ENCODE measurements at places on chromosomes 13 and 19.

- DNase-seq: no peak
Observed at GRCh38 chr13:42984691-42985090, 7.3 kb downstream of the EPSTI1 start.

DNA sequence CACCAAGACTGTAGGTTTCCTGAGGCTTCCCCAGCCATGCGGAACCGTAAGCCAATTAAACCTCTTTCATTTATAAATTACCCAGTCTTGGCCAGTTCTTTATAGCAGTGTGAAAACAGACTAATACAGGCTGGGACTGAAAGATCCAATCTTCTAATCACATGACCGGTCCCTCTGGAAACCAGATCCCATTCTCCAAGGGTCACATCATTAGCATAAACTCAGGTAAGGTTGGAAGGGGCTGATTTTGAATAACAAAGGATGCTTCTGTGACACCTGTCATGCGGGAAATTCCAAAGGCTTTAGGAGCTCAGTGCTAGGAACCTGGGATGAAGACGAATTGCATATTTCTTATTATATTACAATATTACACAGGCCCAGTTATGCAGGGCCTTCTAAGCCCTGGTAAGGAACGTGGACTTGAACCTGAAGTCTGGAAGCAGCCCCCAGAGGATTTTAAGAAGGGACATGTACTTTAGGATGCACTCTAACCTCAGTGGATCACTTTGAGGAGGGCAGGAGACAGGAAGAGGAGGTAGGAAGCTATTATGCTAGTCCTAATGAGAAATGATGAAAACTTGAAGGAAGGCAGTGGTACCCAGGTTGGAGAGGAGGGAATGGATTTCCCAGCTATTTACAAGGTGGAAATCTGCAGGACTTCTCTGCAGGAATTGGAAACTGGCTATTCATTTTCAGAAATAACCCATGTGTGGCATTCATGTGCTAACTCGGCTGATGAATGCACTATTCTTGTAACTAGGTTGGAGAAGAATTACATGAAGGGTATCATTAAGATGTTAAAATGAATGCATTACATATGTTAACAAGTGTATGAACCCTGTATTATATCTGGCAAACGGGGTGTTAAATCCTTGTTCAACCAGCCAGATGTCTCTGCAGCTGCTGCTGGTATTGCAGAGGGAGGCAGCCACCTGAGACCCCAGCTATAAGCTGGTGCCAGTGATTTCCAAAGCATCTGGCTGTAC is 19.3 kb downstream of the TNFSF11 start:
- no peak for DNase-seq

DNA sequence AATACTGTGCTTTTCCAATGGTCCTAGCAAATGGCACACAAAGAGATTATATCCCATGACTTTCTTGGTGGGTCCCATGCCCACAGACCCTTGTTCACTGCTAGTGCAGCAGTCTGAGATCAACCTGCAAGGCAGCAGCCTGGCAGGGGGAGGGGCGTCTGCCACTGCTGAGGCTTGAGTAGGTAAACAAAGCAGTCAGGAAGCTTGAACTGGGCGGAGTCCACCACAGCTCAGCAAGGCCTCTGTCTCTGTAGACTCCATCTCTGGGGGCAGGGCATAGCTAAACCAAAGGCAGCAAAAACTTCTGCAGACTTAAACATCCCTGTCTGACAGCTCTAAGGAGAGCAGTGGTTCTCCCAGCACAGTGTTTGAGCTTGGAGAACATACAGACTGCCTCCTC is 82.9 kb downstream of the ZNF737 start:
- DNase-seq: no peak

DNA sequence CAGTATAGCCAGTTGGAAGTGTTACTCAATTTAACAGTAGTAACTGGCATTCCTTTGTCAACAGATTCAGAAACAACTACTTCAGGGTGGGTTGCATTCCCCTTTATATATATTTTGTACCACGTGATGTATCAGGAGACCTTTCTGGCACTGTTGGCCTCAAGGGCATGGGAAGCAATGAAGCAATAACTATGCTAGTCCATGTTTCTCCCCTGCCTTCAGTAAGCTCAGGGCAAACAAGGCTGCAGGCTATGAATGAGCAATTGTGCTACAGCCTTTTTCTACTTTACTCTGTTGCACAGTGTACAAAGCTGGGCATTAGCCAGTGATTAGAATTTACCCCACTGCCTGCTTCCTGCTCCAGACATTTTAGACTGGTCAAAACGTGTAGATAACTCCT is 348.8 kb downstream of the GPC5 start:
- DNase-seq: no peak

- DNase-seq: no peak
Observed at GRCh38 chr19:38759590-38760003, 13.7 kb downstream of the LGALS7 start.

- no peak for DNase-seq
Observed at GRCh38 chr19:31351855-31352195, 2.6 kb upstream of the TSHZ3 start.

DNA sequence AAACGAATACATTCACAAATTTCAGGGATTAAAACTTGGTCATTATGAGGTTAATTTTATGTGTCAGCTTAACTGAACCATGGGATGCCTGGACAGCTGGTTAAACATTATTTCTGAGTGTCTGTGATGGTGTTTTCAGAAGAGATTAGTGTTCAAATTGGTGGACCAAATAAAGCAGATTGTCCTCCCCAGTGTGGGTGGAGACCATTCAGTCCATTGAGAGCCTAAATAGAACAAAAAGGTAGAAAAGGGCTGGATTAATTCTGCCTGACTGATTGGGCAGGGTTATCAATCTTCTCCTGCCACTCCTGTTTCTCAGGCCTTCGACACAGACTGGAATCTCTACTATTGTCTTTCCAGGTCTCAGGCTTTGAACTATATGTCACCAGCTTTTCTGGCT is 203.8 kb upstream of the SLITRK6 start:
- no peak for DNase-seq

- DNase-seq: no peak
Observed at GRCh38 chr13:37791699-37792098, 77.9 kb downstream of the TRPC4 start.

DNA sequence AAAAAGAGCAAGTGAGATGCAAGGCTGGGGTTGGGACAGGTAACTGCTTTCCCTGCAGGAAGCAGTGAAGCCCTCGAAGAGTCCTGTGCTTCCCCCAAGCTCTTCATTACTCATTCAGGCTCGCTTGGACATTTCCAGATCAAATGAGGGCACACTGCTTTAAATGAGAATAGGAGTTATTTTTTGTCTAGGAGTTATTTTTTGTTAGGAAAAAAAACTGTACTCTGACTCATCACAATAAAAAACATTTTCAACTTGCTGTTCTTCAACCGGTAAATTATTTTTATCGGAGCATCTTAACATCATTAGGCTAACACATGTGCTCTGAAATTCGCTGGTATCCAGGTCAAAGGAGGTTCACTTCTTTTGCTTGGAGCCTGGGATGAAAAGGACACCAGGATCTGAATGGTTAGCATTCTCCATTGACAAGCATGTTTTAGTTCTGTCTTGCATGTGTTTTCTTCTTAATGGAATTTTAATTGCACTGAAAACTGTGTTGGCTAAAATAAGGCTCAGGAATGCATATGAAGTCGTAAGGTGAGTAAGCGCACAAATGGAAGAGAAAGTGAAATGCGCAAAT is 80.7 kb upstream of the STK24 start:
- DNase-seq: no peak

DNA sequence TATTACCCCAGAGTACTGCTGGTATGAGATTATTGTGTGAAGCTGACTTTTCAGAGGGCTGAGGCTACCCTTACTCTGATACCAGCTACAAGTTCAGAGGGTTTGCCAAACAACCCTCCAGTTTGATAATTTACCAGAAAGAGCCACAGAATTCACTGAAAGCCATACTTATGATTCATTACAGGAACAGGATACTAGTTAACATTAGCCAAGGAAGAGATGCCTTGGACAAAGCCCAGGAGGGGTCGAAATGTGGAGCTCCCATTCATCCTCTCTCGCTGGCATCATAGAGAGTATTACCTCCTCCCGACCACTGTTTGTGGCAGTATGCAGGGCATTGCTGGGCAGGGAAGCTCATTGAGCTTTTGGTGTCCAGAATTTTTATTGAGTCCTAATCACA is 364.3 kb downstream of the KCNRG start:
- no peak for DNase-seq

DNA sequence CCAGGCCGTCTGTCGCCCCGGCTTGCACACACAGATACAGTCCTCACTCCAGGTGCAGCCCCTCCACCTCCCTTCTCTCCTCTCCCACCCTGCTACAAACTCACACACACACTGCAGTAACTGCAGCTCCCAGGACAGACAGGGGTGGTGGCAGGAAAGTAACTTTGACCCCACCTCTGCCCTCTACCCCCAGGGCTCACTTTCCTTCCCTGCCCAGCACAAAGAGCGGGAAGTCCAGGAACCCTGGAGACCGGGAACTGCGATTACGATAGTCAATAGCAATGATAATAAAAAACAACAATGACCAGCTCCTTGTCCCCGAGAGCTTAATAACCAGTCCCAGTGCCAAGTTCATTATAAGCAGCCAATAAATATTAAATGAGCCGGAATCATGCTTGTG is at the start of gene CEACAM20:
Gene CEACAM20, minus strand, starts transcription at position 140 of the 400 bp plus-strand sequence. CDS start 166 bp downstream, outside the sequence.
- DNase-seq: no peak

DNA sequence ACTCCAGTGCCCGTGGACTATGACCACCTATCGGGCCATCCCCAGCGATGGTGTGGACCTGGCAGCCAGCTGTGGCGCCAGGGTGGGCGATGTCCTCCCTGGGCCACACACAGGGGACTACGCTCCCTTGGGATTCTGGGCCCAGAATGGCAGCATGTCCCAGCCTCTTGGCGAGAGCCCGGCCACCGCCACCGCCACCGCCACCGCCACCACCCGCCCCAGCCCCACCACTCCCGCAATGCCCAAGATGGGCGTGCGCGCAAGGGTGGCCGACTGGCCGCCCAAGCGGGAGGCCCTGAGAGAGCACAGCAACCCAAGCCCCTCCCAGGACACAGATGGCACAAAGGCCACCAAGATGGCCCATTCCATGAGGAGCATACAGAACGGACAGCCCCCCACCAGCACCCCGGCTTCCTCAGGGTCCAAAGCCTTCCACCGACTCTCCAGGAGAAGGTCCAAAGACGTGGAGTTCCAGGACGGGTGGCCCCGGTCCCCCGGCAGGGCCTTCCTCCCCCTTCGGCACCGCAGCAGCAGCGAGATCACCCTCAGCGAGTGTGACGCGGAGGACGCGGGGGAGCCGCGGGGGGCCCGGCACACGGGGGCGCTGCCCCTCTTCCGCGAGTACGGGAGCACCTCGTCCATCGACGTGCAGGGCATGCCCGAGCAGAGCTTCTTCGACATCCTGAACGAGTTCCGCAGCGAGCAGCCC is 142.3 kb downstream of the DPF1 start:
- DNase-seq: no peak

GRCh38 chr13:27283906-27284493 is 13.4 kb downstream of the RASL11A start:
- DNase-seq: no peak

DNA sequence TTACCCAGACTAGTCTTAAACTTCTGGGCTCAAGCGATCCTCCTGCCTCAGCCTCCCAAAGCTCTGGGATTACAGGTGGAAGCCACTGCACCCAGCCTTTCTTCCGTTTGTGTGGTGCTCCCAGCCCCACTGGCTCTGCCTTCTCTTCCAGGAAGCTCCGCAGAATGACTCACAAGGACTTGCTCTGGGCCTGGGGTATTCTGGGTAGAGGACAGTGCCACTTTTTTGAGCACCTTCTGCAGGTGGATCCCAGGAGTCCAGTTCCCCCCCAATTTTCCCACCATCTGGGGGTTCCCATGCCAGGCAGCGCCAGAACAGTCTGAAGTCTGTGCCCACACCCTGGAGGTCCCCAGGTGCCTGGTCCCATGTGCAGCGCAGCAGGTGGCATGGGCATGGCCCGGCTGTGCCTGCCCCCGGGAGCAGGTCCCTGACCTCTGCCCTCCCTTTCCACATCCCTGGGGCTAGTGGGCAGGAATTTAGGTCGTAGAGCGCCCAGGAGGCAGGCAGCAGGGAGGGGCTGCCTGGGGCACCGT is 1.6 kb downstream of the REEP6 start:
- DNase-seq: no peak

- DNase-seq: no peak
Observed at GRCh38 chr19:32138416-32138815, 207.0 kb upstream of the ZNF507 start.

GRCh38 chr19:15529774-15530372 is 21.5 kb downstream of the CYP4F22 start:
- DNase-seq: no peak

- no peak for DNase-seq
Observed at GRCh38 chr13:42394361-42394708, 122.4 kb downstream of the AKAP11 start.

- DNase-seq: no peak
Observed at GRCh38 chr19:1278713-1279660, 3.7 kb downstream of the FAM174C start.

GRCh38 chr13:74715718-74716117 is 581.5 kb upstream of the KLF12 start:
- no peak for DNase-seq

DNA sequence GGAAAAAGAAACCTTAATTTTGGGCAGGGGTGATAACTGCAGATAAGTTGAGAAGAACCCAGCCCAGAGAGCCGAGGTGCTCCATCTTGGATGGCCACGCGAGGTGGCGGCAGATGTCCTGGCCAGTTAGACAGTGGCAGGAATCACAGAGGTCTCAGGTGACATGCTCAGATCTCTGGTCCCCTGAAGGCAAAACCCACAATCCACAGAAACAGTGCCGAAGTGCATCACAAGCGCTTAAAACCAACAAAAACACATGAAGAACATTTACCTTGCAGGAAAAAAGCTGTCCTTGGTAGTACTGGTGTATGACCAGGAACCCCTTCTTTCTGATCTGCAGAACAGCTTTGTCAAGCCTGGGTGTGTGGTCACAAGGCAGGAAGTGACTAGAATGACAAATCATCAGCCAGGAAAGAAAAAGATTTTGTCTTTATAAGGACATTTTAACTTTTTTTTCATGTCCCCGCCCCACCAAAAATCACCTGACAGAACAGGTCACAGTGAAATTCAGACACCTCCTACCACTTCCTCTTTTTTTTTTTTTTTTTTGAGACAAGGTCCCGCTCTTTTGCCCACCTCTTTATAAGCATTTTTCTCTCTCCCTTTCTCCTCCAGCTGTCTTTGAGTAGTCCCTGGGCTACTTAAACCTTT is at the start of gene LCP1:
Gene LCP1, minus strand, starts transcription at position 338 of the 651 bp plus-strand sequence. CDS start 22,515 bp downstream, outside the sequence.
- peak; percentile 36 for DNase-seq

GRCh38 chr19:33957804-33958203 is 161.1 kb downstream of the KCTD15 start:
- DNase-seq: no peak

GRCh38 chr13:93158565-93158964 is 68.0 kb upstream of the GPC6 start:
- DNase-seq: no peak

DNA sequence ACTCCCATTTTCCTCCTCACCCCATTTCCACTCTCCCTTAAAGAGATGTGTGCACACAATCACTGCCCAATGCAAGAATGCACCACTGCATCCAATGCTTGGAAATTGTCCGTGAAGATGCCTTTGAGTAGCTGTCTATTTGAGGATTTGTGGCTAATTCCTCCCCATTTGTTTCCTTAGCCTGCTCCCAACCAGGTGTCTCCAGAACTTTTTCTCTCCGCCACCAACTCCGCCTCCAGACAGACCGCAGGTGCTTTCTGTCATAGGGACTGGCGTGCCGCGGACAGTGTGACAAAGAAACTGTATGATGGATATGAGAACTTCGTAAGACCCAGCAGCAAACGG is 461 bp upstream of the TM9SF2 start:
- no peak for DNase-seq
